Stimulated activated CD4-positive, alpha-beta T cell treated with anti-CD3 and anti-CD28 coated beads, Interleukin-4, amount 100 ng/mL, for 48 hours (primary cell): ENCODE measurements at places on chromosomes 16 and 17.

DNA sequence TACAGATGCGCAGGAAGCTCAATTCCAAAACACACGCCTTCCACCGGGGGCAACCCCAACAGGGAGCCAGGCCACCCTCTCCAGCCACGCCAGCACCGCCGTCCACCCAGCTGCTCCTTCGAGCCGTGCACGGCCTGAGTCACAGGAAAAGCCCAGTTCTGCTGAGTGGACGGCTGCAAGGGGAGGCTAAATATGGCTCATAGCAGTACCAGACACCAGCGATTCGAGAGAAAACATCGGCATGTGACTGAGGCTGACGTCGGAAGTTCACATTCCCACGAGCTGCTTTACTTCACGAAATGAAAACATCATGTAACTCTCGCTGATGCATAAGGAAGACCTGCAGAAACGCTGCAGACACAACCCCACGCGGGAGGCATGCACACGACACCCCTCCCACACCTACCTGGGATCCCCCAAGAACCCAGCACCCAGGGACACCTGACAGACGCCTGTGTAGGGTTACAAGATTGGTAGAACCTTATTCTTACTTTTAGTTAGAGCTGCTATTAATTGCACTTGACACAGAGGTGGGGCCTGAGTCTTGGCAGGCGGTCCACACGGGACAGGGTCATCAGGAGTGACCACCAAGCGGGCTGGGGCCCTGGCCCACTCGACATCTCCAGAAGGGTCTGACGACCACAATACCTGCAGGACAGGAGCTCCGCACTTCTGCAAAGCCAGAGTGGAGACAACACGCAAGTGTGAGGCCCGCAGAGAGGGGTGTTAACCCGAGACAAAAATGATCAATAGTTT, 116.8 kb downstream of the ANKRD11 start:
- DNase-seq = no peak

DNA sequence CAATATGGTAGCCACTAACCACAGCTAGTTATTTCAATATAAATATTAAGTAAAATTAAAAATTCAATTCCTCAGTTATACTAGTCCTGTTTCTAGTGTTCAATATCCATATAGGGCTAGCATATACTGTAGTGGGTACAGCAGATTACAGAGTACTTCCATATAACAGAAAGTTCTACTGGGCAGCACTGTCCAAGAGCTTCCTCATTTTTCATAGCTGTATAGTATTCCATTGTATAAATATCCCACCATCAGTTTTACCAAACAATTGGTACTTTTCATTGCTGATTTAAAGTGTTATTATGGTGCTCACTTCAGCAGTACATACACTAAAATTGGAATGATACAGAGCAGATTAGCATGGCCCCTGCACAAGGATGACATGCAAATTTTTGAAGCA, 20.4 kb downstream of the ACSM3 start:
- no peak for DNase-seq

DNA sequence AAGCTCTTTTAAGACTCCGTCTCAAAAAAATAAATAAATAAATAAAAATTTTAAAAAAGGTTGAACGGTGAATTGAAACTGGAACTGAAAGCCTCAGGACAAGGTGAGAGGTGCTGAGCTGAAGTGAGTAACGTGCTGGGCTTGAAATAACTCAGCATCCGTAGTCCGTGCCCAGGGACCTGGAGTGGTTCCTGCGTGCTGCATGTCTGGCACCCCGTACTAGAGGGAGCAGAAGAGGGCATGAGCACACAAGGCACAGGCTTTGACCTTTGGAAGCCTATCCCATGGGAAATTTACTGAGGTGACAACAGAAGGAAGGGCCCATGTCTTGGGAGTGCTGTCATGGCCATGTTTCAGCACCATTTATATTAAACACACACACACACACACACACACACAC, 4.5 kb upstream of the MEIOB start:
- DNase-seq = no peak

DNA sequence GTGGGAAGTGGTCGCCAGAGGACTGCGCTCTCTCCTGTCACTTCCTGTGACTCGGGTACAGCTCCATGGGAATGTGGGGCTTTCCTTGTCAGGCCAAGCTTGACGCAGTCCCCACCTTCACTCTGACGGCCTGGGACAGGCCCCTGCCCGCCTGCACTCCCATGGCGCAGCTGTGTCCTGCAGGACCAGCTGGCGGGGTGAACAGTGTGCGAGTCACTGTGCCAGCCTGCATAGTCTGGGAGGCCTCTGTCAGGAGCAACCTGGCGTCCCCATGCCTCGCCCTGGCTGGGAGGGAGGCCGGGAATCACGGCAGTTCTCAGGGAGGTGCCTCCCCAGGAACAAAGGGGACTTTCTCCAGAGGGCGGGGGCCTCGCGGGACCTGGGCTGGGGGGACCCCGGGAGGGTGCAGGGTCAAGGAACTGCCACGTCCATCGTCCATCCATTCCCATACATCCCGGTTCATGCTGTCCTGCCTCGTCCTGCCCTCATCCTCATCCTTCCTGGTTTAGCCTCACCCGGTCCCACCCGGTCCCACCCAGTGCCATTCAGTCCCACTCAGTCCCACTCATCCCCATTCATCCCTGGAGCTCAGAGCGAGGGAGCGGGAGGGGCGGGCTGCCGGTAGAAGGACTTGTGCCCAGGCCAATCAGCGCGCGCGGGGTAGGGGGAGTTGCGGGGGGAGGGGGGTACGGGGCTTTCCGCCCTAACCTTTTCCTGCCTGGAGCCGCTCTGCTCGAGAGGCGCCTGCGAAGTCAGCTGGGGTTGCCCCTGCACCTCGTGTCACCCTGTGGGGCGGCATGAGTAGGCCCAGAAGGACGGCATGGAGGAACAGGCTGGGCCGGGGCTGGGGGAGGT, 13.4 kb downstream of the FLYWCH1 start:
- no peak for DNase-seq

DNA sequence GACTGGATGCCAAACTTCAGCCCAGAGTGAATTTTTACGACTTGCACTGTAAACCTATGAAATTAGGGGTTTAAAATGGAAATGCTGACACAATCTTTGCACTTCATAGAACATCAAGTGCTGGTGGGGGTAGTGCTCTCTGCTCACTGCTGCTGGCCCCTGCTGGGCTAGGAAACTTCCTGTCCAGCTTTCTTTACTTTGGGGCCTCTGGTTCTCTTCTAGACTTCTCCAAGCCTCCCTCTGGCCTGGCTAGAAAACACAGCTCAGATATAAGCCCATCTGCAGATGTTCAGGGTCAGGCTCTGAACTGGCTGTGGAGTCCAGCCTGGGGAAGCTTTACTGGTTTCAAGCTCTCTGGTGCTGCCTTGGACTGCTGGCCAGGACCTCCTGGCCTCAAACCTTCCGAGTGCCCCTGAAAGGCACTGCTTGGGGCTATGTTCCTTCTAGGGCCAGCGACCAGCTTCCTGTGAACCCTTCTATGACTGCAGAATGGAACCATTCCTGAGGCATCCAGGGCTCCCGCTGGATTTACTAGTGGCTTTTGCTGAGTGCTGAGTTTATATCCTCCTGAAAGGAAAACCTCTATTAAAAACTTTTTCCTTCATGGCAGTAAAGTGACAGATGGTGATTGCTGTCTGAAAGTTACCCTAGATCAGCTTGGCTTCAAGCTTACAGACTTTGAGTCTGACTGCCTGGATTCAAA, 59.4 kb downstream of the TBX4 start:
- no peak for DNase-seq

- no peak for DNase-seq
Observed at GRCh38 chr17:73541561-73541981, 102.7 kb downstream of the SDK2 start.
